Fibroblast of skin of left biceps (primary cell): ENCODE measurements at places on chromosomes 2 and 18.

DNA sequence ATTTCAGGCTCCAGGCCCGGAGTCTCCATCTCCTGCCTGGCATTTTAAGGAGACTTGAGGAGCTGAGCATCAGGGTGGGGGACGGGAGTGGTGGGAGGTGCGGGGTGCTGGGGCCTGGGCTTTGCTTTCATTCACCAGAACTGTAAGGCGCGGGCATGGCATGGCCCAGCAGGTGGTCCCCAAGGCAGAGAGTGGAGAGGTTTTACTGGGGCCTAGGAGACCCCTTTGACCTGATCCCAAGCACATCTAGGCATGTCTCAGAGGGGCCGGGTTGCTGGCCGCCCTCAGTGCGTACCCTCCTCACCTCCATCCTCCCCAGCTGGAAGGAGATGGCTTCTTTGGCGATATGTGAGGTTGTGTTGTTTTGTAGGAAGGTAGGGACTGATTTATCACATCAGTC lies 172.5 kb downstream of the KLHL29 start:
- DNase-seq: no peak

GRCh38 chr2:151840216-151841046 lies 12.2 kb upstream of the ARL5A start:
- no peak for DNase-seq

DNA sequence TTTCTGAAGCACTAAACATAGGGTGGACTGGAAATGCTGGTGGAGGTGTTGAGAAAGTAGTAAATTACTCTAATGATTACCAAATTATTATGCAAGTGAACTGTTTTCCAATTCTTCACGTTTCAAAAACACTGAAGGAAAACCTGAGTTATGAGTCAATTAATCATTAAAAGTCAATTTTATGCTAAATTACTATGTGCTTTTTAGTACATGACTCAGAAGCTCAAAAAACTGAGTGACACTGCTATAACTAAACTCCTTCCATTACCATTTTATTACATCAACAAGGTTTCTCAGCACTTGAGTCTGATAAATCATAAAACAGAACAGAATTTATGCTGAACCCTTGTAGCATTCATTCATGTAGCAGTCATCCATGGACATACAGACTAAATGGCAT lies 20.4 kb downstream of the CHMP3 start:
- no peak for DNase-seq

DNA sequence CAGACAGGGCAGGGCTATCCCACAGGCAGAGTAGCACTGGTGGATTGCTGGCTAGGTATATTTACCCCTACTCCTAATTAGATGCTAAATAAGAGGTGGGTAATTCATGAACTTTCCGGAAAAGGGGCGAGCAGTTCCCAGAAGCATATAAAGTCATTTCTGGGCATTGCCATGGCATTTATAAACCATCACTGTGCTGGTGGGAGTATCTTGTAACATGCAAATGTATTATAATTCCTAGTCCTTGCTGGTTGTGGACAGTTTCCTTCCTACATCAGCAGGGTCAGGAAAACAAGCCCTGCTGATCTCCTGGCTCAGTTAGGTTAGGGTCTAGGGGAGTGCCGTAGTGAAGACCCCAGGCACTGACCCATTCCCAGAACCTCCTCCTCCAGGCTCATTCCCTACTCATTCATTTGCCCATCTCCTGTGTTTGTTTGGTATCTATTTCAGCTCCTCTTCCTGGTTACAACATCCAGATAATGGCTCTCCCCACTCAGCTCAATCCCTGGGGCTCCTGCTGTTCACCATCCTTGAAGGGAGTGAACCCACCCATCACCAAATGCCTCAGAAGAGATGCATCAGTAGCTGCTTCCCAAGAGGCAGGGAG lies 282.7 kb downstream of the SRBD1 start:
- no peak for DNase-seq

- DNase-seq: no peak
These were observed 136.8 kb upstream of the MAP3K20 start for GRCh38 chr2:172938713-172939375.
